Activated CD4-positive, alpha-beta memory T cell treated with anti-CD3 and anti-CD28 coated beads for 36 hours (primary cell): ENCODE measurements at places on chromosomes 5 and 9.

DNA sequence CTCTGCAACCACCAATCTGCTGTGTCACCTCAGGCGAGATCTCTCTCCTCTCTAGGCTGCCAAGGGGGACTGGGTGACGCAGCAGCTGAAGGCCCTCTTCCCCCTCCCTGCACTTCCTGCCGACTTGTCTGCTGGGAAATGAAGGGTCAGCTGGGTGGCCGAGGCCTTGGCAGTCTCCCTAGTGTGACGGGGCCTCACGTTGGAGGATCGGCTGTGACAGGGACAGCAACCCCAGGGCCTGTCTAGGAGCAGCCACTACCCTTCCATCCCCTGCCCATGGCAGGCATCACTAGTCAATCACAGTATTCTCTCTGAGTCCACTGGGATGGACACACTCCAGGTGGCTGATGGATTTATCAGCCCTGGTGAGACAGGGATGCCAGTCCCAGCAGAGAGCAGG is 107.3 kb upstream of the SARDH start:
- peak; percentile 12 for DNase-seq

GRCh38 chr5:1178529-1179382 is 22.6 kb upstream of the SLC6A19 start:
- no peak for DNase-seq

- no peak for DNase-seq
Observed at GRCh38 chr9:78189001-78189400, 46.9 kb upstream of the CEP78 start.

GRCh38 chr9:72205513-72205912 is 56.3 kb downstream of the GDA start:
- DNase-seq: no peak
